Brain pericyte (primary cell): ENCODE measurements at places on chromosomes 2 and 18.

DNA sequence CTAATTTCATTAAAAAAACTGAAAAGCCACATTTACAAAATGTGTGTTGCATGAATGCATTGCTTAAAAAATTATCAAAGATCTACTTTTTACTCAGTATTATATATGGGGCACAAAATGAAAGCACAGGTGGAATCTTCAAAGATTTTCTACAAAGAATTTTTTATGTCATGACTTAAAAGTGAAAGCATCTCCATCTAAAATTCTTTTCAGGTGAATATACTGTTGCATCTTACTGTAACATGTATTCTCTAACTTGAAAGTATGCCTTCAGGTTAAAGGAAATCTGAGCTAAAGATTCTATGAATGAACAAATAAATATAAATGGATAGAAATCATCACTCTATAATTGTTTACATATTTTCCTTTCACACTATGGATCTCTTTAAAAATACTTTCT, 66.8 kb upstream of the WDR75 start:
- no peak for DNase-seq

DNA sequence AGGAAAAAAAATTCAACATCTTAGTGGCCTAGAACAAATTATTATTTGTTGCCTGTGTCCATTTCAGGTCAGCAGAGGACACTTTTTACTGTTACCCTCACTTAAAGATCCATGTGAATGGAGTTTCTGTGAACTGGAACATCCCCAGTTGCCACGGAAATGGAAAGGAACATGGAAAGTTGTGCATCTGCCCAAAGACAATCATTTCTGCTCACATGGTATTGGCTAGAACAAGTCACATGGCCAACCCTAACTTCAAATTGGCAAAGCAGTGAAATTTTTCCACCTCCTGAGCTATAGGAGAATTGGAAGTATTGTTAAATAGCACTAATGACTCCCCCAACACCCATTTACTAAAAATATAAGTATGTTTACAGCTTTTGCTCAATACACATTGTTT, 71.2 kb upstream of the CCBE1 start:
- no peak for DNase-seq

GRCh38 chr18:44325903-44326635, 354.6 kb upstream of the SETBP1 start:
- DNase-seq, result peak; percentile 39

- no peak for DNase-seq
Measured at GRCh38 chr2:23599667-23600066, 214.7 kb downstream of the KLHL29 start.

DNA sequence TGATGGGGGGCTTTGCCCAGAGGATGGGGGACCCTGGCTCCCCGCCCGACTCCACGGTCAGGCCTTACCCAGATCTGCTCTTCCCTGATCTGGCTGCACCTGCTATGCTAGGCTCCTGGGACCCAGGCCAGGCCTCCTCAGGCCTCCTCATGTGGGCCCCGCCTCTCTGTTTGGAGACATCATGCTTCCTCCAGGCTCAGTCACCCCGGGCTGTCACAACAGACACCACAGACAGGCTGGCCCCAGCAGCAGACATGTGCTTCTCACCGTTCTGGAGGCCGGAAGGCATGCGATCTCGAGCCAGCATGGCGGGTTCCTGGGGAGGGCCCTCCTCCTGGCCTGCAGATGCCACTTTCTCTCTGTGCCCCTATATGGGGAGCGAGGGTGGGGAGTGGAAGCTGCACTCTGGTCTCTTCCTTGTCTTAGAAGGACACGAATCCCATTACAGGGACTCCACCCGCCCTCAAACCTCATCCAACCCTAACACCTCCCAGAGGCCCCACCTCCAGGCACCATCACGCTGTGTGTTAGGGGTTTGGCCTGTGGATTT, 10.8 kb upstream of the NEU4 start:
- no peak for DNase-seq

GRCh38 chr18:75830828-75831227, 403.3 kb upstream of the SMIM21 start:
- DNase-seq, result no peak

- DNase-seq, result no peak
Measured at GRCh38 chr2:111119822-111120252, 877 bp upstream of the BCL2L11 start.

DNA sequence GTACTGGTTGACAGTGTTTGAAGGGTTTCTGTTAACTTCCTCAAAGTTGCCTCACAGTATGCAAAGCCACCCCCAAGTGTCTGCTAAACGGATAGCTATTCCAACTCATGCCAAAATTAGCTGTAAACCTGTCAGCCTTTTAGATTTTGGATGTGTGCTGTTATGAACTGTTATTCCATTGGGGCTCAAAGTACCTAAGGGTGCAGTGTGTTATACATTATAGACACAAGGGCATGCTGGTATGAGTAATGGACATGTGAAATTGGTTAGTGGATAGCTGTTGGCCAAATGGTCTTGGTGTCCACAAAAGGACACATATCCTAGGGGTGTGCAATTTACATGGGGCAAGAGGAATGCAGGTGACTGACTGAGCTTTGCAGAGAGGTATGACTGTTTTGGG, 33.7 kb upstream of the CCBE1 start:
- DNase-seq, result no peak
